AG08396 (cell line): ENCODE measurements at places on chromosomes 5 and 9.
A peak's percentile ranks its signal among the peaks of the same experiment; 100 is the strongest.

- no peak for DNase-seq
Observed at GRCh38 chr5:161539016-161539415, 7.5 kb downstream of the GABRB2 start.

GRCh38 chr9:71506821-71507220 lies 261.5 kb downstream of the CEMIP2 start:
- DNase-seq, result no peak

DNA sequence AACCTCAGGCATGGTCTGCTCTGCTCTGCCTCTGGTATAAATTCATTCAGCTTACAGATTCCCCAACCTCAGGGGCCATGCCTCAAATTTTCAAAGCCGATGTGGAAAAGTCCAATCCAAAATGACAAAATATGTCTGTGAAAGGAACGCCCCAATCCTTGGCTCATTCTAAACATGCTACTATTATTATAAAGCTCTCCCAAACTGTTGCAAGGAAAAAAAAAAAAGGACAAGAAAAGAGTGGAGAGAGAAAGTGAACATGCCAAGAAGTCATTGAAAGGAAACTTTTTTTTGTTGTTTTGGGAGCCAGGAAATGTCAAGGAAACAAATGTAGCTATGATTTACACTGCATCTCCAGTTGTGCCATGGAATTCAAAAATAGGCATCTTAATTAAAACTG lies 3.8 kb downstream of the COL23A1 start:
- no peak for DNase-seq

DNA sequence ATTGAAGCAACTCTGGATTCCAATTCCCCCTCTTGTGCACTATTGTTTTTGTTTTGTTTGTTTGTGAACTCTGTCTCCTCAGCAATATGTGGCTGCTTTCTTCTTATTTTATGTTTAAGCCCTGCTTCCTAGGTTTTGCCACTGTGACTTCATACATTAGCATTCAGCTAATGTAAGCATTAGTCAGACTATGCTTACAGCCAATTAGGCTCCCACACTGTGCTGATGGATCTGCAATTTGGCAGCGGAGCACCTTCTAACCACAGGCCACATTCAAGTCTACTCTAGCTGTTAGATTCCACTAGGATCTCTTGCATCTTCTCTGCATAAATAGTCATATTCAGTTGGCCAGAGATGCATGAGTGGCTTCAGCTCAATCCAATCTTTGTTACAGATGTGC lies 9.6 kb upstream of the BICD2 start:
- DNase-seq, result peak; percentile 84

GRCh38 chr5:178130576-178131445 lies at the start of gene RMND5B:
RMND5B (plus strand) TSS chr5:178131014; CDS start chr5:178138120, 7,106 bp downstream.
- DNase-seq, result peak; percentile 97

- DNase-seq, result peak; percentile 13
Observed at GRCh38 chr5:15383469-15383868, 116.5 kb upstream of the FBXL7 start.

- DNase-seq, result peak; percentile 61
Observed at GRCh38 chr5:171571663-171572062, 152.2 kb downstream of the FGF18 start.

- DNase-seq, result no peak
Observed at GRCh38 chr5:133367071-133367786, 245.1 kb downstream of the FSTL4 start.

DNA sequence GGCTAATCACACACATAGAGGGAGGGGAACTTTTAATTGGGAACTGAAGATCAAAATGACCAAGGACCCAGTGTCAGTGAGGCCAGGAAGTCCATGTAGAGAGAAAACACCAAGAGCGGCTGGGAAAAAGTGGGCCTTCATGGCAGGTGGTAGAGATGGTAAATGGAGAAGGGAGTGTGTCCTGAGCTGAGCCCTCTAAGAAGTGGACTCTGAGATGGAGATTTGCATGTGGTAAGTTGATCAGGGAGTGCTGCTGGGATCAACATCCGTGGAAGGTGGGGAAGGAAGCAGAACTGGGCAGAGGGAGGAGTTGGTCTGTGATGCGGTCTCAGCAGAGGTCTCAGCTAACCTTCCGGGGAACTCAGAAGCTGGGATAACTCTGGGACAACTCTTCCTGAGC lies 18.9 kb upstream of the PDZD2 start:
- DNase-seq, result no peak

DNA sequence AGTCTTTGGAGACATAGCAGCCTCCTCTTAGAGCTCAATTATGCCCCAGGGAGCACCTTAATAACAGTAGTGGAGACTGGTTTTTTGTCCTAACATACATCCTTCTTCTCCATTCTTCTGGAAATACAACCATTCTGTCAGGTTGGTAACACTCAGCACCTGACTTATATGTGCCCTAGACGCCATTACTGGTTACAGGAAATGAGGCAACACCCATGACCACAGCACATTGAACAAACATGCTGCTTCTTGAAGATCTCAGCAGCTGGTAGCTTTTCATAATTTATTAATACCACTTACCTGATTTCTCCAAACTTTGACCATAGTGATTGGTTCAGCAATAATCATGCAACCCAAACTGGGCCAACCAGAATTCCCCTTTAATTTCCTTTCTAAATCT lies 25.1 kb upstream of the TRPM3 start:
- no peak for DNase-seq

GRCh38 chr5:158380661-158381060 lies 521.7 kb upstream of the CLINT1 start:
- no peak for DNase-seq

DNA sequence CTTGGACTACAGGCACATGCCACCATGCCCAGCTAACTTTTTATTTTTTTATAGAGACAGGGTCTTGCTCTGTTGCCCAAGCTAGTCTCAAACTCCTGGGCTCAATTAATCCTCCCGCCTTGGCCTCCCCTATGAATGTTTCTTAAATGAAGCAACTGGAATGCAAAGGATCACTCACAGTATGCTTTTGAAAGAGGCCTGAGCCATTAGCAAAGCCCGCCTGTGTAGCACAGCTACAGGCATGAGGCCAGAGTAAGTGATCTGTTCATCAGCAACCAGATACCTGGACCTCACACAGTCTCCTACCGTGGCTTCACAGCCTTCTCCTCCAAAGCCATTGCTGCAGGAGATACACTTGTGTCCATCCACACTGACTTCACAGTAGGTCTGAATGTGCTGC lies 16.9 kb upstream of the RNF183 start:
- no peak for DNase-seq

DNA sequence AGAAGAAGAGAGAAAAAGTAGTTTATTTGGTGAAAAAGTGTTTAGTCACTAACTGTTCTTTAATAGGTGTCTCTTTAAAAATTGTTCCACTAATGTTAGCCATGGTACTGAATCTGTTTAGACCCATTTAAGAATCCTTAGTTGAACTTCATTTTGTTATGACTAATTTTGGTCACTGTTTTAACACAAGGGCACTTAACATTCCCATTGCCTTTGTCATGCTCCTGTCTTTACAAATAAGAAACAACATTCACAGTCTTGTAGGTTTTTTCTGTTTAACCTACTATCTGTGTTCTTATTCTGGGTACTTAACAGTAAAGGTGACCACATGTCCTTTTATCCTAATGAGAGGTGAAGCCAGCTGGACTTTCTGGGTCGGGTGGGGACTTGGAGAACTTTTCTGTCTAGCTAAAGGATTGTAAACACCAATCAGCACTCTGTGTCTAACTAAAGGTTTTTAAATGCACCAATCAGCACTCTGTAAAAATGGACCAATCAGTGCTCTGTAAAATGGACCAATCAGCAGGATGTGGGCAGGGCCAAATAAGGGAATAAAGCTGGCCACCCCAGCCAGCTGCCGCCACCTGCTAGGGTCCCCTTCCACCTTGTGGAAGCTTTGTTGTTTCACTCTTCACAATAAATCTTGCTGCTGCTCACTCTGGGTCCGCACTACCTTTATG lies 116.7 kb downstream of the WDR70 start:
- peak; percentile 39 for DNase-seq
